ENCODE measurements at places on chromosomes 6 and 20.

DNA sequence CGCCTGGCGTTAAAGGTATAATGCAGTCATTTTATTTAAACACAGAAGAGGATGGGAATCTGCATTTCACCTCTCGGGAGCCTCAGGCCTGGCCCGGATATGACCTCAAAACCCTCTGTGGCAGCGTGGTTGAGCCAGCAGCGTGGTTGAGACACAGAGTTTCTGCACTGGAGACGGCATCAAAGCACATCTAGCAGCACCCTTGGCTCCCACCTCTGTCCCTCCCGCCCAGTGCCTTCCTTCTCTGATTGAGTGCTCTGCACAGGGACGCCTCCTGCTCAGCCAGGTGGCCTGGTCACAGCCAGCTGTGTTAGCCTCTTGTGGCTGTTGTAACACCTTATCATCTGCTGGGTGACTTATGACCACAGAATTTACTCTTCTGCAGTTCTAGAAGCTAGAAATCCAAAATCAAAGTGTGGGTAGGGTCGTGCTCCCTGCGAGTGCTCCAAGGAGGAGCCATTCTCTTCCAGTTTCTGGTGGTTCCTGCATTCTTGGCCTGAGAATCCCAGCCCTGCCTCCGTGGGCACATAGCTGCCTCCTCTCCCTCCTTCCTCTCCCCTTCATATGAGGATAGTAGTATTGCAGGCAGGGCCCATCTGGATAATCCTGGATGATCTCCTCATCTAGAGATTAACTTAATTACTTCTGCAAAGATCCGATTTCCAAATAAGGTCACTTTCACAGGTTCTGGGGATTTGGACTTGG, 156.7 kb downstream of the SYCP2 start:
- no peak for DNase-seq

- DNase-seq = no peak
Observed at GRCh38 chr6:168315596-168315995, 4.0 kb downstream of the DACT2 start.

DNA sequence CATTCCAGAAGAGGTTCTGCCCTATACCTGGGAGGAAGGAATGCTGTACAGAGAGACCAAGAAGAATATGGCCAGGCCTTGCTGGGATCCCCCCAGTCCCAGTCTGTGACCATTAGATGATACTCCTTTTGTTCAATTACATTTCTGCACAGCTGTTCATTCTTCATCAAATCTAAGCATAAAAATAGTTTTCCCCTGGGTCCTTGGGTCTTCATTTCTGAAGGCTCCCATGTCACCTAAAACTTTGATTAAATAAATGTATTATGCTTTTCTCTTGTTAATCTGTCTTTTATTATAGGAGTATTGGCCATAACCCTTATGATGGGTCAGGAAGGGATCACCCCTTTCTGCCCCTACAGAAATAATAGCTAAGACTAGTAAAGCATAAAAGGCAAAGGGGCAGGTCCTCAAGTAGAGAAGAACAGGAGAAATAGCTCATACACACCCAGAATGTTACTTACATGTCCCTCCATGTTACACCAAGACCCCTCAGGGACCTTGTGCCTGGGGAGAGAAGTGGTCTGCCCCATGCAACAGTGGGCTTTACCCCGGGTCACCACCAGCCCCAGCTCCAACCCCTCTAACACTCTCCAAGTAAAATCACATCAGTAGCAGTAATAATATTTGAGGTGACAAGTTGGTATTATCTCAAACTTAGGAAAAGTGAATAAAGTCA, 2.1 kb upstream of the LTA start:
- DNase-seq = no peak

GRCh38 chr6:139129284-139129683, 5.6 kb upstream of the HECA start:
- DNase-seq = no peak

GRCh38 chr6:85580118-85580877, 13.4 kb downstream of the SNX14 start:
- no peak for DNase-seq

DNA sequence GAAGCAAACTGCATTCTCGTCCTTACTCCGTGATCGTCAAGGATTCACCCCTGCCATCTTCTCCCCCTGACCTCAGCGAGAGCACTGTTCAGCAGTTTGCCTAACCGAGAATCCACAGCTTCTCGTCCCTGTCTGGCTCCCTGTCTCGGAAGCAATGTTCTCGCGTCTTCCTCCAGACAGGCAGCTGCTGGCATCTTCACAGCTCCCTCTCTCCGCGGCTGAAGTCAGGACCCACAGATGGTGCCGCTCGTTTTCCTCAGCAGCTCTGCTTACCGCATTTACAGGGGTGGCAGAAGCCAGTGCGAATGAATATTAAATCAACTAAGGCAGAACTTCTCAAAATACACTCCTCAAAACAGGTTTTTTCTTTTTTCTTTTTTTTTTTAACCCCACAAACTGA, 18.9 kb upstream of the SLC22A2 start:
- DNase-seq = no peak

GRCh38 chr20:31829731-31830130, 10.6 kb downstream of the MYLK2 start:
- no peak for DNase-seq

DNA sequence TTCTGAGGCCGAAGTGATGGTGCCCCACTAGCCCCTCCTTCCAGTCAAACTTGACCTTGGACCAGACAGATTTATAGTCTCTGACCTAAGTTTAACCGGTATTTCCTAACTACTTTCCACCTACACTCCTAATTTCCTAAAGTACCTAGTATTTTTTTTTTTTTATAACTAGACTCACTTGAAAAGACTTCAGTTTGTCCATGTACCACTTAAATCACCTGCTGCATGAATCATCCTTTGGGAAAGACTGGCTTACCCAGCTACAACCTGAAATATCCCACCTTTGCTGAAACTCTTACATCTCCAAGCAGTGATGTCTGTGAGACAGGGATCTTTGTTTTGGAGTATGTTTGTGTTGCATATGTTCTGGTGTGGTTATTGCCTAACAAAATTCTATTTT, 71.1 kb downstream of the ZDHHC14 start:
- DNase-seq = no peak

DNA sequence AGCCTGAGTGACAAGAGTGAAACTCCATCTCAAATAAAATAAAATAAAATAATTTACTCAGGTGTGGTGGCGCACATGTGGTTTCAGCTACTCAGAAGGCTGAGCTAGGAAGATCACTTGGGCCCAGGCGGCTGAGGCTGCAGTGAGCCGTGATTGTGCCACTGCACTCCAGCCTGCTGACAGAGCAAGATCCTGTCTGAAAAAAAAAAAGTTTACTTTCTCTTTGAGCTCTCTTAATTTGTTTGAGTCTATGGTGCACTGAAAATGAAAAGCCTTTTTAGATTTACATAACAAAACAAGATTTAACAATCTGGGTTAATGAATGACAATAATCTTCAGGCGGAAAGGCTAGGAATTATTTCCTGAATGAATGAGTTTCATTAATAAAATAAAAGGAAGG, 23.3 kb upstream of the NHSL1 start:
- DNase-seq = no peak

GRCh38 chr20:31684153-31685015, 38.3 kb downstream of the BCL2L1 start:
- peak; percentile 47 for DNase-seq

- DNase-seq = no peak
Observed at GRCh38 chr6:152529369-152529768, 107.8 kb downstream of the SYNE1 start.

All from T-helper 2 cell (primary cell).